ENCODE measurements at places on chromosomes 5 and 9. TPM values are rescaled to one million over a fixed set of nuclear protein-coding genes. Genes with fewer than 3 reads are reported as not detected.

LAMC3 gene
- 0.09 TPM for total RNA-seq

FCN1 gene
- not detected for total RNA-seq

SREK1IP1 gene
- total RNA-seq = 6.1 TPM

TOPORS gene
- 17.0 TPM for total RNA-seq

ABLIM3 gene
- 28.5 TPM for total RNA-seq

All from pericardium fibroblast (primary cell).